ENCODE measurements at places on chromosomes 4 and X.

DNA sequence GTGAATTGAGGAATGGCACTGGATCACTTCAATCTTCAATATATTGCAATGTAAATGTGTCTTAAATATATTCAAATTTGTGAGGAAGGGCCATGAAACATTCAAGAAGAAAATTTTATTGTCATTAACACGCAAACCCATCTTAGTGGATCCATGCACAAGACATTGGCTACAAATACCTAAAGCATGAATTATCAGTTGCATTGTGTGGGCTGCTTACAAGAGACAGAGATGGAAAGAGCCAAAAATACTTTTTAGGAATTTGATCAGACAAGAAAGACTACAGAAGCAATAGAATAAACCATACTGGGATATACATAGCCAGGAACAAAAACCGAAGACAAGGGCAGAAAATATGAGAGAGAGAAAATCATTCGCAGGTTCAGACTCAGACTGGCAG, 616.2 kb upstream of the GRIA3 start:
- DNase-seq = no peak

DNA sequence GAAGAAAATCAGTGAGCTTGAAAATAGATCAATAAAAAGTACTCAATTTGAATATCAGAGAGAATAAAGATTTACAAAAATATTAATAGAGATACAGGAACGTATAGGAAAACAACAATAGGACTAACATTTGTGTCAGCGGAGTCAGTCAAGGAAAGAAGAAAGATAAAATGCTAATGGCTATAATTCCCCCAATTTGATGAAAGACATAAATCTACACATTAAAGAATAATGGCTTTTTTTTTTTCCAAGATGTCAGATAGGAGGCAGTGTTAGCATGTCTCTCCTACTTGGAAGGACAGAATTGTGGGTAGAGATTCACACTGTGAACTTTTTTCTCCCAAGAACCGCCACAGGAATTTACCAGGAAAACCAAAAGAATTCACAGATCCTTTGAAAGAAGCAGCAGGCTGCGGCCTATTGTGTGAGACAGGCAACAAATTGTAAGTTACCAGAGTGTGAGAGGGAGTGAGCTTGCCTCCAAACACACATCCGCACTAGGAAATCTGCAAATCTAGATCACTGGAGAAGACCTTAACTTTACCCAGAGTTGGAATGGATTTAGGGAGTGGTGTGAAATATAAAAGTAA, 249.9 kb downstream of the PRDM5 start:
- no peak for DNase-seq

GRCh38 chr4:95288552-95288951, 260.2 kb downstream of the UNC5C start:
- DNase-seq = no peak

- no peak for DNase-seq
Measured at GRCh38 chr4:61003301-61003700, 196.8 kb upstream of the ADGRL3 start.

DNA sequence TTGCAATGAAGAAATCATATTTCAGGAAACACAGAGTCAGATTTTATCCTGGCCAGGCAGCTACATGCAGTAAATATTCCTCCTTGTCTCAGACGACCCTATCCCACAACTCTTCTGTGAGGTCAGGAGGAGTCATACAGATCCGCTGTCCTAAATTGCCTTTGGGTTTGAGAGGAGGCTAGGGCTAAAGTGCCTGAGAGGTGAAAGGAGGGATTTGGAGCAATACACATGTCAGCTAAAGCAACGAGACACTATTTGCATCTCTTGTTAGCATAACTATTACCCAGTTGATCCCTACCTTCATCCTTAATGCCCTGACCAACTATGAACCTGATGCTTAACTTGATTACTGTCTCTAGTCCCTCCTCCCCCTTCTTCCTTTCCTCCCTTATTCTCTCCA, 98.6 kb downstream of the TBC1D19 start:
- DNase-seq = no peak

DNA sequence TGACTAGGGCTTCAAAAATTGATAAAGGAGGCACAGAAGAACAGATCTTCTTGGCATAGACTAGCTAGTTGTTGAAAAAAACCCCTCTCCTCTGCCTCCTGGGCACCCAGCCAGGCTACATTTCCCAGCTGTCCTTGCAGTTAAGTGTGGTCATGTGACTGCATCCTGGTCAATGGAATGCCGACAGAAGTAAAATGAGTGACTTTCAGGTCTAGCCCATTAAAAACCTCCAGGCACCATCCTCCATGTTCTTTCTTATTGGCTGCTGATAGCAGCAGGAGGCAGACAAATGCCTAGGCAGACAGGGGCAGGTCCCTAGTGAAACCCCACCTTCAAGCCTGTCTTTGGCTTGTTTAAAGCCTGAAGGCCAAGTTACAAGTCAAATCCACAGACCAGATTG, 35.3 kb downstream of the ATXN3L start:
- DNase-seq = no peak

DNA sequence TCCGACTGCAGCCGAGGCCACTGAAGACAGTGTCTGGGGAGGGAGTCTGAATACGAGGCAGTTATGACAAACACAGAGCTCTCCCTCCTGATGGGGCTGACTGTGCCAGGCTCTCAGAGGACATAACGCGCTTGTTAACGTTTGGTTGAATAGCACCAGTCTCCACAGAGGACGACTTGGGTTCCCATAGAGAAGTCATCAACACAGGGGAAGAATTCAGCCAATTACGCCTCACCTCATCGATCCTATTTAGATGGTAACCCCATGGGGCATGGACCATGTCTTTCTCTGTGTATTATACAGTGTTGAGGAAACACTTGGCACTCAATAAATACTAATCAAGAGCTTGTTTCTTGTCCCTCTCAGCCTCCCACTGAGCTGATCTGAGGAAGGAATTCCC, 642.6 kb upstream of the LCORL start:
- no peak for DNase-seq

DNA sequence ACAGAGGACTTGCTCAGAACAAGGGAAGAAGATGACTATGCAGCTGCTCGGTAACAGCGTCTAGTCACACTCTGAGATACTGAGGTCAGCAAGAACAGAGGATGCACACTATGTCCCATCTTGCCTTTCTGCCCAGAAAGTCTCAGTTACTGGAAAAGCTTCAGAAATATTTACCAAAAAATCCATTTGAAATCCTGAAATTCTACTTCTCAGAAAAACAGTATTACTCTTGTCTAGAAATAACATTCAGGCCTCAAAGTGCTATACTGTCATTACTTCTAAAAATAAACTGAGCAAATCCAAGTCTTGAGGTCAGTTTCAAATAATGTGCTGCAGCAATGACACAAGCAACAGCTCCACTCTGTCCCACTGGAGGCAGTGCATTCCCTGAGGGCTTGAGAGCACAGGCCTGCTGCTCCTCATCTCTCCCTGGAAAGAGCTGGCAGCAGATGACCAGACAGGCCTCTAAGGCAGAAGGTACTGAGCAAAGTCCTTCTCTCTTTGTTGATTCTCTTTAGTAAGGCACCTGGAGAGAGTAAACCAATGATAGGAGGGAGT, 76.9 kb downstream of the CAMK2D start:
- peak; percentile 50 for DNase-seq

GRCh38 chr4:150367326-150367725, 214.6 kb upstream of the MAB21L2 start:
- no peak for DNase-seq

DNA sequence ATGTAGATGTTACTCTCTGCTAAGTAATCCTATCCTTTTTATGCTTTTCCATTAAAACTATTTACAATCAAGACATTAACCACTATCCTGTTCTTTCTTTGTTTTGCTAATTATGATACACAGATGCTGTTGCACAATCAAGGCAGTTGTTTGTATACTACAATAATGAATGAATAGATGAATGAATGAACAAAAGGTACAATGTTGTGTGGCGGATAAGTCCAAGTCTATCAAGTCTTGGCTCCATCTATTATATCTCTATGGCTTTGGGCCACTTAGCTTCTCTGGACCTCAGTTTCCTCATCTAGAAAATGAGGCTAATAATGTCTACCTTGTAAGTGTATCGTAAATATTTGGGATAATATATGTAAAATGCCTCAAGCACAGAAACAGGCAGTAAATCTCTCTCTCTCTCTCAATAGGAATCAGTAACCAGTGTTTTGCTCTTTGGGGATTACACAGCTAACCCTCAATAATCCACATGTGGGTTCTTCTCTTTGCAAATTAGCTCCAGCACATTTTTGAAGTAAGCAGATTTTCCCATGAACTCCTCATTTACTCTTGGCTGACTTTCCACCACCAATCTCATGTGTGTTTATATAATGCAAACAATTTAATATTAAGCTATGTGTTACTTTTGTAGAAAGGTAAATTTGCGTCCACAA, 27.8 kb upstream of the TSPAN5 start:
- DNase-seq = no peak

DNA sequence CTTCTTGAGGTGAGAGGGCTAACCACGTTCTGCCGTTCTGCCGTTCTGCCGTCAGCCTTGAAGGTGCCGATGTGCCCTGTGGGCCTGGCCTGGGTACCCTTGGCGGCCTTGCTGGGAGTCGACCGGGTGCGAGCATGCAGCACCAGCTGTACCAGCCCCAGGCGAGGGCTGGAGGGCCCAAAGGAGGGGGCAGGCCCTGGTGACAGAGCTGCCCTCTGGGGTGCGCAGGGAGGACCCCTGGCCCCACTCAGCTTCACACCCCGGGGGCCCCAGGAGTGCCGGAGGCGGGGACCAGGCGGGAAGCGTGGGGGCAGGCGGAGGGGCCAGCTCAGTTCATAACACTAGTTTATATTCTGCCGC, 22.1 kb downstream of the UVSSA start:
- no peak for DNase-seq

DNA sequence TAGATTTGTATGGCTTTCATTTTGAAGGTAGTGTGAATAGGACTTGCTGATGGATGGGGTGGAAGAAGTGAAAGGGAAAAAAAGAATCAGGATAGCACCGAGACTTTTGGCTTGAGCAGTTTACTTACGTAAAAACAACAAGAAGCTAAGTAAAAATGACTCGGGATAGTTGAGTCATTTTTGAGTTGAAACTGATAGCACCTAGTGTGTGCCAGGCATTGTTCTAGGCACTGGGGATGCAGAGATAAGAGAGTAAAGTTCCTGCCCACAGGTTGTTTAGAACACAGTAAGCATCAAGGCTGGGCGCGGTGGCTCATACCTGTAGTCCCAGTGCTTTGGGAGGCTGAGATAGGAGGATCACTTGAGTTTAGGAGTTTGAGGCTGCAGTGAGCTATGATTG, 34.7 kb downstream of the ADD1 start:
- no peak for DNase-seq

DNA sequence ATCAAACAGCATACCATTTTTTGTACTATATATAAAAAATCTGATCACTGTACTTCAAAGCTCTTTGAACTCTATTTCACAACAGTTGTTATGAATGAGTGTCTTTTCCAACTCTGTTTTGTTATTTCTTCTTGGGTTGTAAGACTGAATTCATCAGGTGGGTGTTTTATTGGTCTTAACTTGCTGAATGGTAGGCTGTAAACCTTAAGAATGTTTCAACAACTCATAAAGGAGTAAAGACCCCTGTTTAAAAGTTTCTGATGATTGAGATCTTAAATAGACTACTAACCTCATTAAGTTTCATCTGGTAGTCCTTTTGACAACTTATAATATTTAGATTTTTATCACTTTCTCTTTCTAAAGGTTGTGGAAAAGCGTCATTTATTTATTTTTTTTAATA, 18.4 kb upstream of the STAG2 start:
- no peak for DNase-seq

GRCh38 chrX:15749642-15750610, 11.9 kb downstream of the CA5B start:
- DNase-seq = no peak

DNA sequence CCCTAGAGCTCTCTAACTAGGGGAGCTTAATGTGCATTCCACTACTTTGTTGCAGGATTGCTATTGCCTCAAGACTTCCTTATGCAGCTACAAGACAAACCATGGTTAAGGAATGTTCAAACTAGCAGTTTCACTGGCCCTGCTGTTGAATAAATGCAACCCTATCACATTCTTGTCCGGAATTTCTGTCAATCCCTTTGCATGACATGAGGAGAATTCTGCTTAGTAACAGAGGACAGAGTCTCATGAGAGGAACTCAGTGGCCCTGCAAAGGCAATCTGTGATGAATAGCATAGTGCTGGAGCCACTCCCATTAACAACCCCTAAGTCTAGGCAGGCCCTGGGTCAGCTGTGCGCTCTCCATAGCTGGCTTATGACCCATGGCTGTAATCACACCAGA, 30.7 kb upstream of the SGMS2 start:
- DNase-seq = no peak

Measured in WERI-Rb-1 (cell line).